ENCODE measurements at places on chromosomes 5 and 9.

- no peak for DNase-seq
Measured at GRCh38 chr5:136120529-136120928, 12.1 kb upstream of the SMAD5 start.

DNA sequence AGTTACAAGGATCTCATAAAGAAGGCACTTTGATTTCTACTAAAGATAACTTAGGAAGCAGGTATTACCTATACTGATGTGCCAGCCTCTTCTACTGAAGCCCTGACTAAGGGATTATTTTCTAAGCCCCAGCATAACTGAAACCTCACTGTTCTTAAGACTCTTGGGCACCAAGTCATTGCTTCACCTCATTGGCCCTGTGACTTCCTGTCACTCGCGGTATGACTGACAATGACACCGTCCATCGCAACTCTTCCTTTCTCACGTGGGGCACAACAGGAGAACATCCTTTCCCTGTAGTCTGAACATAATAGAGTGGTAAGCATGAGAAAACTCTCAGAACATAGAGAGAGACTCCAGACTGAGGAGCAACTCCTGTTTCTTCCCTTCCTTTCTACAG is 6.4 kb downstream of the OR2V2 start:
- DNase-seq = no peak

GRCh38 chr9:16252616-16253015 is 617.9 kb downstream of the BNC2 start:
- no peak for DNase-seq

DNA sequence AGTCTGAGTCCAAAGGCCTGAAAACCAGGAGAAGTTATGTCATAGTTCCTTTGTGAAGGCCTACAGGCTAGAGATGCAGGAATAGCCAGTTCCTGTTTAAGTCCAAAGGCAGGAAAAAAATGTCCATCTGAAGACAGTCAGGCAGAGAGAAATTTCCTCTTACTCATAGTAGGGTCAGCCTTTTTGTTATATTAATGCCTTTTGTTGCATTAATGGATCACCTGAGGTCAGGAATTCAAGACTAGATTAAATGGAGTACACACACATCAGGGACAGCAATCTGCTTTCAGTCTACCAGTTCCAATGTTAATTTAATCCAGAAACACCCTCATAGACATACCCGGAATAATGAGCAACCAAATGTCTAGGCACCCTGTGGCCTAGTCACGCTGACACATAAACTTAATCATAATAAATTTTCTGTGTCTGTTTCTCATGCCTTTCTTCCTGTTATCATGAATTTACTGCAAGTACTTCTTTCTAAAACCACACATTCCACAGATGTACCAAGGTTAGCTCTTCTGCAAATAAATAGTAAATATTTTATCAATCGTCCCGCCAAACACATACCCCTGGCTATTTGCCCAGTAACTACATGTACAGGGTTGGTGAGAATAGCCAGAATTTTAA is 703.9 kb downstream of the EFNA5 start:
- no peak for DNase-seq

DNA sequence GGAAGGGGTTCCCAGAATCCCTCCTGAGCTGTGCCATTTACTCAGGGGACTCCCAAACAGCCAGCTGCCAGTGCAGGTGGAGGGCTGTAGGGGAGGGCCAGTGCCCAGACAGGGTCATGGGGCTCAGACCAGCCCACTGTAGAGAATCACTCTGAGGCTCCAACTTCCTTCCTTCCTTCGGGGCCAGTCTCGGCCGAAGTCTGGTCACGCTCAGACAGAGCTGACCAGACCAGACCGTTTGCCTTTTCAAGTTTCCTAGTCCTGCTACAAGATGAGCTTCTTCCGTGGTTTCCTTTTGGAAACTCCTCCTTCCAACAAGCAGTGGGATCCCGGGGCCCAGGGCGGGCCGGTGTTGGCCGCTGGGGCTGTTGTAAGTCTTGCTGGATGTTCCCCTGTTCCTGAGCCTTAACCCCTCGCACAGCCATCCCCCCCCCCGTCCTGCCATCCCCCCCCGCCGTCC is 52.6 kb downstream of the SAR1B start:
- DNase-seq = no peak

- no peak for DNase-seq
Measured at GRCh38 chr9:125106285-125106893, 36.9 kb downstream of the SCAI start.

- no peak for DNase-seq
Measured at GRCh38 chr5:125257057-125257972, 510.9 kb upstream of the ZNF608 start.

GRCh38 chr5:110251366-110251765 is 475.1 kb downstream of the TMEM232 start:
- DNase-seq = no peak

- no peak for DNase-seq
Measured at GRCh38 chr5:153964880-153965645, 73.6 kb downstream of the FAM114A2 start.

- no peak for DNase-seq
Measured at GRCh38 chr9:119052339-119053030, 316.8 kb downstream of the BRINP1 start.

GRCh38 chr5:130043834-130044233 is 139.6 kb downstream of the CHSY3 start:
- DNase-seq = no peak

- DNase-seq = no peak
Measured at GRCh38 chr9:22529426-22530199, 83.0 kb downstream of the DMRTA1 start.

GRCh38 chr9:100441911-100442361 is 15.0 kb downstream of the MSANTD3 start:
- DNase-seq = no peak

- DNase-seq = no peak
Measured at GRCh38 chr5:151202381-151203139, 21.3 kb downstream of the CCDC69 start.

DNA sequence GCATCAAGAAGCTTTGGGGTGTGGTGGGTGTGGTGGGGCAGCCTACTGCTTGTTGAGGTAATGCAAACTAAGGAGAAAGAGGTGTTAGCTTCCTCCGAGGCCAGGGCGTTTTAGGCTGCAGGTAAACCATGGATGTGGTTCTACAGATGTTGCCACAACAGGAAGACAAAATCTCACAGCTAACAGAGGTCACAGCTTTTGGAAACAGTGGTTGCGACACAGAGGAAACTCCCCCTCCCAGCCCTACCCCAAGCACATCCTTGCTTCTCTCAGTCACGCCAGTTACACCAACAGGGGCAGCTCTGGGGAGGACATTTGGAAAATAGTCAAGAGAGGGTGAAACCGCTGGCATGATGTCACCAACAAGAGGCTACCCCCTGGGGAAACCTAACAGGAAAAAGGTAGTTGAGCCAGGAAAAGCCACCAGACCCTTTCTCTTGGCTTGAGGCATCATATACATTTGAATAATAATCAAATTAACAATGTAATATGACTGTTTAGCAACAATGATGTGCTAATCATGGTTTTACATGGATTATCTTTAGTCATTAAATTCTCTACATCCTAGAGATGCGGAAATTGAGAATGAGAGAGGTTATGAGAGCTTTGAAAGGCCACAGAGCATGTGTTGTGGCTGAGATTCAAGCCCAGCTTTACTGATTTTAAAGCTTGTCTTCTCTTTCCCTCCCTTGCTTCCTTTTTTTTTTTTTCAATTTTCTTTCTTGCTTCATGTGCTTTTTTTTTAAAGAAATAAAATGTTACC is 82.2 kb upstream of the IL12B start:
- peak; percentile 16 for DNase-seq

GRCh38 chr9:88950341-88951154 is 40.7 kb upstream of the S1PR3 start:
- no peak for DNase-seq

DNA sequence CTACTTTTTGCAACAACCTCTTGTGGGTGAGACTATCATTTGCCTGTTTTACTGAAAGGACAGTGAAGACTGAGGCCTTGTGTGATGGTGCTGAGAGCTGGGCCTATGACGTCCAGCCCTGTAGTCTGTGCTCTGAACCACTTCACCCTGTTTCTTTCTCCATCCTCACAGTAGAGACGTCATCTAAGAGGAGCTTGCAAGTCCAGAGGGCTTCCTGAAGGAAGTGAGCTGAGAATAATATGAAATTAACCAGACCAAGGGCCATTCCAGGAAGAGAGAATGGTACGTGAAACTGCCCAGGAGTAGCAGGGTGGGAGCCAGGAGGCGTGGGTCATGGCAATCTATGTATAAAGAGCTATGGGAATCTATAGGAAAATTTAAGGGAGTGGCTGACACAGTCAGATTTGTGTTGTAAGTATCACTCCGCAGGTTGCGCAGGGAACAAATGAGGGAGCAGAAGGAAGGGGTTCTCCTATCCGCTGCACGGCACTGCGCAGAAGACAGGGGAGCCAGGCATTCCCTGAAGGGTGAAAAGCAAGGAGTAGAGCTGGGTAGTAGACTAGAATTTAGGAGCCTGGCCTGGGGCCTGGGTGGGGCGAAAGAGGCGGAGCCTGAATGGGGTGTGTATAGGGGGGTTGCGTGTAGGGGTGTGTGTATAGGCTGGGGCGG is 596 bp upstream of the FGFR4 start:
- DNase-seq = no peak

DNA sequence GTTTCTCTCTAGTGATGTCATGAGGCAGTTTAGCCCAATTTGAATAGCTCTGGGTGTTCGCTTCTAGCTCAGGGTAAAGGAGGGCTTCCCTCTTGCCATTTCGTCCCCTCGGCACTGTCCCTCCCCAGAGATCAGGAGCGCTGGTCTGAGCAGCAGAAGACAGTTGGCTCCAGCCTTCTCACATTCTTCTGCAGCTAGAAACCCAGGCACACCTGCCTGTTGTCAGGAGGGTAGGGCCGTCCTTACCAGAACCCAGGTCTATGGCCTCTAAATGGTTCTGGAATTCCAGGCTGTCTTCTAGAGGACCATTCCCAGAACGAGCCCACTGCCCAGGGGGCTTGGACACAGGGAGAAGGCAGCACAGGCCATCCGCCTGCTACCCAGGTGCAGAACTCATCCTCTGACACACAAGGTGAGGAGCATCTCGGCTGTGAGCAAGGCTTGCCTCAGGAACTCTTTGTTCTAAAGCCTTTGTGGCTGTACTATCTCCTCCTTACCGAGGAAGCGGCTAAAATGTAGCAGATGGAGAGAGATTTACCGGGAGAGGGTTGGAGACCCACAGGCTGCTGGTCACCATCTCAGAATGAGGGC is 255.6 kb upstream of the IRX2 start:
- DNase-seq = no peak

GRCh38 chr9:116394894-116395698 is 241.5 kb downstream of the PAPPA start:
- no peak for DNase-seq

GRCh38 chr5:82106207-82106606 is 134.4 kb downstream of the ATG10 start:
- DNase-seq = no peak

GRCh38 chr9:105385381-105385985 is 62.4 kb upstream of the FSD1L start:
- DNase-seq = peak; percentile 17

DNA sequence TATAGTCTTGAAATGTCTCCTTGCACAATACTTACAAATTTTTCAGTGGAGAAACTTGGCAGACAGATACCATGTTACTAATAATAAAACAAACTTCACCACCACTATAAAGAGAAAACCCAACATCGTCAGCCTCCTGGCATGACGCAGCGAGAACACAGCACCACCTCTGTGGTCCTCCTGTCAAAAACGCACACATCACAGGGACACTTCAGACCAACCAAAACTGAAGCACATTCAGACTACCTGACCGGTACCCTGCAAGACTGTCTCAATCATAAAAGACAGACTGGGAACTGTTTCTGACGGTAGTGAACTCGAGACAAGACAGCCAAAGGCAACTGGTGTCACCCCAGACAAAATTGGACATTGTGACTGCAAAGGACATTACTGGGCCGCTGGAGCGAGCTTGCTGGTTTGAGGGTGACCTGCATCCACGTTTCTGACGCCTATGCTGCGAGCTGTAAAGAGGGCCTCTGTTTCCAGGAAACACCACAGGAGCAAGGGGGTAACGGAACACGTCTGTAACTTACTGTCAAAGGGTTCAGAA is 34.4 kb downstream of the NSUN2 start:
- no peak for DNase-seq

DNA sequence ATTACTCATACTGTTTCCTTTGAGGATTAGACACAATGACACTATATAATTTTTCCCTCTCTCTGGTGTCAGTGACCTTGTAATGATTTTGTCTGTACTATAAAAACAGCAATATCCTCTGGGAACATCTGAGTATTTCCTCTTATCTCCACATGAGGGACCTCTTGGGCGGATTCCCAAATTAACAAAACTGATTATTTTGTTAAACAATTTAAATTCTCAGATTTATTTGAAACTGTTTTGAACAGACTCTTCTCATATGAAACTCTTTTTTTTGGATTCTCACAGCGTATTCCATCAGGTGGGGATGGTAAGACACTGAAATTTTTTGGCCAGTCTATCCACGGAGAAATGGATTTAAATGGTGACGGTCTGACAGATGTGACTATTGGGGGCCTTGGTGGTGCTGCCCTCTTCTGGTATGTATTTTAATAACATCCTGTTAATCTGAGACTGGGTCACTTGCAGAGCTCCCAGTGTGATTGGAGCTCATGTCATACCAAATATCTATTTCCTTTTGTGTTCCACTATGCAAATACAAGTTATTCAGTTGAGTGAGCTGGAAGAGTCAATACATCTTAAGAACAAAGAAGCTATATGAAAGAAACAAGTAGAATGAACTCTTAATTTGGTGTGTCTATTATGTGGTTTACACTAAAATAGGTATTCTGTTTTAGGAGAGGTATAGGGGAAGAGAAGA is 73.8 kb upstream of the ITGA2 start:
- DNase-seq = peak; percentile 16

GRCh38 chr5:39340506-39340905 is 23.8 kb downstream of the C9 start:
- DNase-seq = no peak

GRCh38 chr5:145362266-145362665 is 472.9 kb downstream of the PRELID2 start:
- no peak for DNase-seq

DNA sequence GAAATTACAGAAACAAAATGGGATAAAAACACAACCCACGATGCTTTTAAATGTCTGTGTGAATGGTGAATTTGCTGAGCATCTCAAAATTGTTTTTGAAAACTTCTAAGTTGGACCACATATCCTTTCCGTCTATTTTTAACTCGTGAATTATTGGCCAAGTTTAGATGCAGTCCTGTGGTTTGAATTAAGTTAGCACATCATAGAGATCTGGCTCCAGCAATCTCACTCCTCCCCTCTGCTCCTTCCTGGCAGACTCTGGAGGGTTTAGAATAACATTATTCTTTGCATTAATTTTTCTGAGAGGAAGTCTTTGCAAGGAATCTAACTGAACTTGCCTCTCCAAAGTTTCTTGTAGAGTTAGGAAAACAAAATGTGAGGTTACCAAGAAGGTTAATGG is 14.5 kb upstream of the ANKRD55 start:
- no peak for DNase-seq

GRCh38 chr9:133490865-133491655 is 12.2 kb upstream of the SLC2A6 start:
- no peak for DNase-seq

- DNase-seq = no peak
Measured at GRCh38 chr5:83914199-83914598, 193.5 kb upstream of the HAPLN1 start.

- DNase-seq = no peak
Measured at GRCh38 chr5:16450163-16450562, 15.4 kb downstream of the ZNF622 start.
